ENCODE measurements at places on chromosomes 11 and 22.

GRCh38 chr11:65927904-65928397 is 8.7 kb downstream of the DRAP1 start:
- H3K4me3 ChIP-seq = peak overlapping the region; percentile 65
- H3K36me3 ChIP-seq = peaks cover 11% of the 10 kb centered on the region
- H3K4me1 ChIP-seq = peaks cover 60% of the 10 kb centered on the region
- H3K27me3 ChIP-seq = no peaks in the 10 kb centered on the region
- DNase-seq = peak; percentile 92
- H3K27ac ChIP-seq = peak overlapping the region; percentile 98

DNA sequence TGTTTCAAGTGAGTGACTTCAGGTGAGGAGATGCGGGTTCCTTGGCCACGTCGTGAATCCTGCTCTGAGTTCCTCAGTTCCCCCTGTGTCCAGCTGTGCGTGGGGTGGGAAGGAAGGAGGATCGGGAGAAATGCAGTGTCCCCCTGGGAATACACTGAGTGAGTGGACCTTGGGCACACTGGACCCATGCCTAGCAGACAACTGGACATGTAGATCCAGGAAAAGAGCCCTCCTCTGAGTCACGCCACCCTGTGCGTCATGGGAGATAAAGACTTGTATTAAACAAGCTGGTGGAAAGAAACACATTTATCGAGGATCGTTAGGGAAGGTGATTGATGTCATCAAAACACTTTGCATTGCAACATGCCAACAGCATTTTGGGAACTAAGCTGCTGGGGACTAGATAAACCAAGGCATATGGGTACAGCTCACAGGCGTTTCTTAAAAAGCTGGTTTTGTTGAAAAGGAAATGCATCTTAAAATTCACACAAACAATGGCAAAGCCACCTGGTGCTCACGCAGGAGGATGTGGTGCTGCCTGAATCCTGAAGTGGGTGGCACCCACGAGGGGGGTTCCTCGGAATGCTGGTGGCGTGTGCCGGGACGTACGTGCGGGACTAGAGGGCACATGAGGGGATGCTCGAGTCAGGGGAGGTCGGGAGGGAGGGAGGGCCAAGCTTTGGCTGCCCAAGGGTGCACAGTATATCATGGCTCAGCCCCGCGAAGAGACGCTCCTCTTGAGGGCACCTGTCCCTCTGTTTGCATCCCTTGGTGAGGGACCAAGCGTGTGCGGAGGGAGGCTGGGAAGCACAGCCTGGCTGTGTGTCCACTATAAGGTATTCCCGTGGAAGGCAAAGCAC is 303.5 kb downstream of the TBC1D22A start:
- no peaks in the 10 kb centered on the region for H3K27me3 ChIP-seq
- H3K4me3 ChIP-seq = no peak overlapping the region
- peak overlapping the region; percentile 26 for H3K27ac ChIP-seq

DNA sequence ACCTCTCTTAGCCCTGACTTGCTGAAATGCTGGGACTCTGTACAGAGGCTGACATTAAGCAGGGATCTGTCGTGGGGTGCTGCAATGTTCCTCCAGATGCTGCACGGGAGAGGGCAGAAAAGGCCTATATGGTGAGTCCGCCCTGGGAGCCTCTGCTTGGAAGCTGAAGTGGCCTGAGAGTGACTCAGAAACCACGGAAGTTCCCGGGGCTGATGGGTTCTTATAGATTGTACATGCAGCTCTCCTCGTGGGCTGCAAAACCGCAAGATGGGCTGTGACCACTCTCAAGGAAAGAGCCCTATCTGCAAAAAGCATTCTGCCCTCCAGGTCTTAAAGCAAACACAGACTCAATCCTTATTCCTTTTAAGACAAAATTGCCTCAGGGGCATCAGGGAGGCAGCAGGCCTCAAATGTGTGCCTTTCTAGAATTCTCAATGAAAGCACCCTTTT is 5.8 kb upstream of the SLC43A3 start:
- H3K36me3 ChIP-seq = no peaks in the 10 kb centered on the region
- H3K4me1 ChIP-seq = peaks cover under 1% of the 10 kb centered on the region
- no peak for DNase-seq
- no peak overlapping the region for H3K27ac ChIP-seq
- H3K4me3 ChIP-seq = no peak overlapping the region

DNA sequence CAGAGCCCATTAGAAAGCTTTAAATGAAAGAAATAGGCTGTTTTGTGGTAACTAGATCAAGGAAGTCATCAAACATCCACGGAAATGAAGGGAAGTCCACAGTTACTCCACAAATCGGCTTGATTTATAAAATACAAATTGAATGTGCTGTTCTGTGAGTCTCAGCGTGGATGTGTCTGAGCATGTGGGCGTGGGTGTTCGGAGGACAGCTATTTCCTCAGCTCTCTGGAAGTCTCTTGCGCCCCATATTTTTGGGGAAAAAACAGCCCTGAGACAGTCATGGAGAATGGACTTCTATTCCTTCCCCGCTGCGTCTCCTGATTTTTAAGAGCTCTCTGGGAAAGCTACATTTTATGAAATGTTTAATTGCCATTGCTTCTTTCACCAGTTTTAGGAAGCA is 144.4 kb downstream of the EFCAB6 start:
- DNase-seq = no peak
- no peaks in the 10 kb centered on the region for H3K36me3 ChIP-seq

- H3K4me1 ChIP-seq = peaks cover 4% of the 10 kb centered on the region
- peaks cover 37% of the 10 kb centered on the region for H3K27me3 ChIP-seq
- DNase-seq = no peak
- H3K27ac ChIP-seq = no peak overlapping the region
Observed at GRCh38 chr22:29707010-29707409, 12.8 kb upstream of the CABP7 start.

DNA sequence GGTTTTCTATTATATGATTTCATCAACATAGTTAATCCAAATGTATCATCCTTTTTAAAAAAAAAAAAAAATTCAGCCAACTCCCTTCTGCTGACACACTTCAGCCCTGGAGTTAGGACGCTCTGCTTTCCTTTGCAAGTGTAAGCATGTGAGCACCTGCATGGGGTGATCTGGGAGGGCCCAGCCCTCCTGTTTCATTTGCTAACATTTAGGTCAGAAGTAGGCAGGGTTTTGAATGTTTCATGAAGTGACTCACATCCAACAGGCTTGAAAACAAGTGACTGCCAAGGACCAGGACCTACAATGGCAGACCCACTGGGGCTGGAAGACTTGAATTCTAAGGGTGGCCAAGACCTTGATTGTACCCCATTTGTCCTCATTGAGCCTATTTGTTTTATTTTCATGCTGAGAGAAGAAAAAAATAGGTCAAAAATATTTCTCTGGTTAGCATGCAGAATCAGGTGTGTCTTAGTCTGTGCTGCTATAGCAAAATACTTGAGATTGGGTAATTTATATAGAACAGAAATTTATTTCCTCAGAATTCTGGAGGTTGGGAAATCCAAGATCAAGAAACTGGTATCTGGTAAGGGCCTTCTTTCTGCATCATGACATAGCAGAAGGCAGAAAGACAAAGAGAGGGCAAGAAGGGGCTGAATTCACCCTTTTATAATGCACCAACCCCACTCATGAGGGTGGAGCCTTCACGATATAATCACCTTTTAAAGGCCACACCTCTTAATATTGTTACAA is 137.6 kb downstream of the CD44 start:
- H3K4me1 ChIP-seq = peaks cover 27% of the 10 kb centered on the region
- H3K27me3 ChIP-seq = no peaks in the 10 kb centered on the region
- H3K4me3 ChIP-seq = no peak overlapping the region
- no peak for DNase-seq

GRCh38 chr11:450809-451451 is 851 bp downstream of the PTDSS2 start:
- peak; percentile 90 for DNase-seq
- H3K27me3 ChIP-seq = peaks cover 11% of the 10 kb centered on the region
- peaks cover 7% of the 10 kb centered on the region for H3K36me3 ChIP-seq
- H3K4me1 ChIP-seq = peaks cover 33% of the 10 kb centered on the region
- H3K4me3 ChIP-seq = peak overlapping the region; percentile 86
- H3K27ac ChIP-seq = peak overlapping the region; percentile 93

Data from activated naive CD4-positive, alpha-beta T cell treated with anti-CD3 and anti-CD28 coated beads, Interleukin-2, amount 10 ng/mL, durations not matched to agents 7 days and 5 days (primary cell).